ENCODE measurements at places on chromosomes 5 and 9. TPM values are rescaled to one million over a fixed set of nuclear protein-coding genes. Genes with fewer than 3 reads are reported as not detected.
A peak's percentile ranks its signal among the peaks of the same experiment; 100 is the strongest.

DNA sequence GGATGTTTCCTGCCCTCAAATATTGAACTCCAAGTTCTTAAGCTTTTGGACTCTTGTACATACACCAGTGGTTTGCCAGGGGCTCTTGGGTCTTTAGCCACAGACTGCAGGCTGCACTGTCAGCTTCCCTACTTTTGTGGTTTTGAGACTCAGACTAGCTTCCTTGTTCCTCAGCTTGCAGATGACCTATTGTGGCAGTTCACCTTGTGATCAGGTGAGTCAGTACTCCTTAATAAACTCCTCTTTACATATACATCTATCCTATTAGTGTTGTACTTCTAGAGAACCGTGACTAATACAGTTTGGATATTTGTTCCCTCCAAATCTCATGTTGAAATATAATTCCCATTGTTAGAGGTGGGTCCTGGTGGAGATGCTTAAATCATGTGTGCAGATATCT, 681.9 kb upstream of the ARRDC3 start:
- no peaks in the 10 kb centered on the region for H3K36me3 ChIP-seq
- no peak overlapping the region for H3K27ac ChIP-seq
- H3K27me3 ChIP-seq = no peaks in the 10 kb centered on the region
- H3K4me1 ChIP-seq = no peaks in the 10 kb centered on the region

GRCh38 chr9:28127101-28127500, 553.8 kb upstream of the C9orf72 start:
- H3K4me3 ChIP-seq = no peak overlapping the region
- no peak overlapping the region for H3K27ac ChIP-seq
- H3K36me3 ChIP-seq = no peaks in the 10 kb centered on the region
- DNase-seq = no peak
- H3K4me1 ChIP-seq = no peaks in the 10 kb centered on the region

DNA sequence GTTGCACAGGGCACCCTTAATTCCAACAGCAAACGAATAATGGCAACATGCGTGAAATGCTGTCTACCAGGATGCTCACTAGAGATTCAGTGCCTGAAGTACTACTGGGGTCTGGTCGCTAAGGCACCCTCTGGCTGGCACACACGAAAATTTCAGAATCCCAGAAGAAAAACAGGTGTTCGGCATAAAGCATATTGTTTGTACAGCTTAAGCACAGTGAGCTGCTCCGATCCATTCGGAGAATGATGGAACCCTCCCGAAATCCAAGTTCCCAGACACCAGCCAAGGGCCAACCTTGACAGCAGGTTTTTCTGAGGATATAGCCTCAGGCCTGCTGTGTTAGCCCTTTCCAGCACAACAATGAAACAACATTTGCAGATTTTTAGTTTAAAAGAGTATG, 61.4 kb upstream of the ALDH1B1 start:
- no peak overlapping the region for H3K4me3 ChIP-seq
- DNase-seq = no peak
- no peak overlapping the region for H3K27ac ChIP-seq
- no peaks in the 10 kb centered on the region for H3K36me3 ChIP-seq
- no peaks in the 10 kb centered on the region for H3K4me1 ChIP-seq

DNA sequence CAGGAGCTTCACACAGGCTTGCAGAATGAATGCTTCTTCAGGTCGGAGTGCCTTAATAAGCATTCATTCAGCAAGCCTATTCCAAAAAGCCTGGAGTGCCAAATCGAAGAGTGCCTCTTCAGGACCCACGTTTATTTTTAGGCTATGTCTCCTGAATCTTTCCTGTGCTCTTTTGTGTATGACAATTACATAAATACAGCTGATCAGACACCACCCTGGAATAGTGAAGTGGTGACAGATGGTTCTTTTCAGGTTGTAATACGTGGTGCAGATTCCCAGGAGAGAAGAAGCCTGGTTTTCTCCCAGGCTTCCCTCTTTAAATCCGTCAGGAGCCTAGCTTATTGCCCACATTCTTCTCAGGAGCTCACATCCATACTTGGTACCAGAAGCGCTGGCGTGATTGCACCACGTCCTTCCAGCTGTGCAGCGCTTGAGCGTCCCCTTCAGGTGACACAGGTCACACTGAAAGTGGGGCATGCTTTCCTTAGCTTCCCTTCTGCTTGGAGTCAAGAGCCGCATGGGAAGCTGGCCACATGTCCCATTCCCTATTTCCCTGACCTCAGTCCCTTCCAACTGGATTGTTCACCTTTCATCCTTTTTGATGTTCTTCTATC, 123.1 kb downstream of the ADCY2 start:
- no peak overlapping the region for H3K27ac ChIP-seq
- DNase-seq = no peak
- no peaks in the 10 kb centered on the region for H3K36me3 ChIP-seq
- no peaks in the 10 kb centered on the region for H3K27me3 ChIP-seq
- no peak overlapping the region for H3K4me3 ChIP-seq
- no peaks in the 10 kb centered on the region for H3K4me1 ChIP-seq

GRCh38 chr9:109811876-109812275, 31.9 kb downstream of the PALM2AKAP2 start:
- H3K36me3 ChIP-seq = no peaks in the 10 kb centered on the region
- no peak overlapping the region for H3K4me3 ChIP-seq
- H3K27me3 ChIP-seq = peaks cover 2% of the 10 kb centered on the region
- no peaks in the 10 kb centered on the region for H3K4me1 ChIP-seq
- H3K27ac ChIP-seq = no peak overlapping the region

- no peak for DNase-seq
- H3K4me1 ChIP-seq = no peaks in the 10 kb centered on the region
Observed at GRCh38 chr5:89613222-89613956, 730.4 kb upstream of the MEF2C start.

- no peaks in the 10 kb centered on the region for H3K36me3 ChIP-seq
- H3K4me1 ChIP-seq = no peaks in the 10 kb centered on the region
- no peak for DNase-seq
- H3K27me3 ChIP-seq = no peaks in the 10 kb centered on the region
- H3K4me3 ChIP-seq = no peak overlapping the region
Observed at GRCh38 chr5:106894964-106895363, 775.8 kb downstream of the EFNA5 start.

DNA sequence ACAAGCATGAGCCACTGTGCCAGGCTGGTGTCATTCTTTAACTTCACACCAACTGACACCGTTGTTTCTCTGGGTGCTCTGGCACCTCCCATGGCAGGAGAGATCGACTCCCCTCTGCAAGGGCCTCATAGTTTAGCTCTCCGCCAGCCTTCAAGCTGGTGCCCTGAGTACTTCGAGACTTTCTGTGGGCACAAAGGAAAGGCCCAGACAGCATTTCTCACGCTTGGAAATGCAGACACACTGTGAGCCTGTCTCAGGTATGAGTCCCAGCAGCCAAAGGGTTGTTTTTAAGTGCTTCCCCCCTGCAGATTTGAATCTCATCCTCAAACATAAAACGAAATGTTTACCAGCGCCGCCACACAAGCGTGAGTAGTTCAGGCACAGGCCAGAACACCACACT, 11.1 kb upstream of the TCF7 start:
- peaks cover 81% of the 10 kb centered on the region for H3K4me1 ChIP-seq
- peak overlapping the region; percentile 87 for H3K27ac ChIP-seq
- no peaks in the 10 kb centered on the region for H3K36me3 ChIP-seq
- peak overlapping the region; percentile 13 for H3K4me3 ChIP-seq
- peak; percentile 74 for DNase-seq
- peaks cover 3% of the 10 kb centered on the region for H3K27me3 ChIP-seq

GRCh38 chr9:84759300-84759750, 89.8 kb downstream of the NTRK2 start:
- peak overlapping the region; percentile 6 for H3K4me3 ChIP-seq
- no peaks in the 10 kb centered on the region for H3K27me3 ChIP-seq

GRCh38 chr5:128216285-128216684, 132.7 kb downstream of the SLC12A2 start:
- DNase-seq = no peak
- no peak overlapping the region for H3K4me3 ChIP-seq
- H3K27ac ChIP-seq = no peak overlapping the region
- no peaks in the 10 kb centered on the region for H3K4me1 ChIP-seq
- H3K27me3 ChIP-seq = peaks cover 2% of the 10 kb centered on the region

GRCh38 chr9:133134388-133135145, 13.5 kb upstream of the RALGDS start:
- peaks cover 78% of the 10 kb centered on the region for H3K4me1 ChIP-seq
- H3K4me3 ChIP-seq = peak overlapping the region; percentile 70
- H3K27me3 ChIP-seq = no peaks in the 10 kb centered on the region
- H3K36me3 ChIP-seq = peaks cover 13% of the 10 kb centered on the region
- H3K27ac ChIP-seq = peak overlapping the region; percentile 100
- DNase-seq = peak; percentile 69

DNA sequence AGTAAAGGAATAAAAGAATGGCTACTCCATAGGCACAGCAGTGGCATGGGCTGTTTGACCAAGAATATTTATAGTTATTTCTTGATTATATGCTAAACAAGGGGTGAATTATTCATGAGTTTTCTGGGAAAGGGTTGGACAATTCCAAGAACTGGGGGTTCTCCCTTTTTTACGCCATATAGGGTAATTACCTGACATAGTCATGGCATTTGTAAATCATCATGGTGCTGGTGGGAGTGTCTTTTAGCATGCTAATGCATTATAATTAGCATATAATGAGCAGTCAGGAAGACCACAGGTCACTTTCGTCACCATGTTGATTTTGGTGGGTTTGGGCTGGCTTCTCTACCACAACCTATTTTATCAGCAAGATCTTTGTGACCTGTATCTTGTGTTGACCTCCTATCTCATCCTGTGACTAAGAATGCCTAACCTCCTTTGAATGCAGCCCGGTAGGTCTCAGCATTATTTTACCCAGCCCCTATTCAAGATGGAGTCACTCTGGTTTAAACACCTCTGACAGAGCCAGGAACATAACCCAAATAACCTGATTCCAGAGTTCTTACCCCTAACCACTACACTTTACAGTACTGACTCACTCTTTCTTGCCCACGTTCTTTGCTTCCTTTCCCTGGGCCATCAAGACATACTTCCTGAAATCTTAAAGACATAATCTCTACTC, 25.0 kb upstream of the MRPS30 start:
- H3K4me1 ChIP-seq = no peaks in the 10 kb centered on the region
- peaks cover 3% of the 10 kb centered on the region for H3K27me3 ChIP-seq
- DNase-seq = no peak
- H3K4me3 ChIP-seq = no peak overlapping the region
- H3K27ac ChIP-seq = no peak overlapping the region

GRCh38 chr9:19451240-19452087, 42.7 kb downstream of the ACER2 start:
- H3K4me3 ChIP-seq = no peak overlapping the region
- peaks cover 4% of the 10 kb centered on the region for H3K36me3 ChIP-seq
- no peaks in the 10 kb centered on the region for H3K4me1 ChIP-seq
- DNase-seq = no peak
- H3K27ac ChIP-seq = no peak overlapping the region
- H3K27me3 ChIP-seq = no peaks in the 10 kb centered on the region

DNA sequence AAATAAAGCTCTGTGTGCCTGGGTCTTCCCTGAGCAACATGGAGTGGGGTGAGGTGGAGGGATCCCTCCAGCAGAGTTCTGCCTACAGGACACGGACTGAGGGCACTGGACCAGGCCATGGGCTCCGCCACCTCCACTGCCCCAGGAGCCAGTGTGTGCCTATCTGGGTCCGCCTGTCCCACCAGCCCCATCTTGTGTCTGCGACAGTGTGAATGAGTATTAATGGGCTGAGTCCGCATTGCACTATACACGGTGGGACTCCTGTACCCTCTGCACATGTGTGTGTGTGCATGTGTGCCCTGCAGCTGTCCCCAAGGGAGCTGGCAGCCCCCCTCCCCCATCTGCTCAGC, 11.4 kb downstream of the FGFR4 start:
- no peak overlapping the region for H3K27ac ChIP-seq
- H3K27me3 ChIP-seq = peaks cover 2% of the 10 kb centered on the region
- no peaks in the 10 kb centered on the region for H3K36me3 ChIP-seq
- no peaks in the 10 kb centered on the region for H3K4me1 ChIP-seq
- no peak for DNase-seq
- H3K4me3 ChIP-seq = no peak overlapping the region

DNA sequence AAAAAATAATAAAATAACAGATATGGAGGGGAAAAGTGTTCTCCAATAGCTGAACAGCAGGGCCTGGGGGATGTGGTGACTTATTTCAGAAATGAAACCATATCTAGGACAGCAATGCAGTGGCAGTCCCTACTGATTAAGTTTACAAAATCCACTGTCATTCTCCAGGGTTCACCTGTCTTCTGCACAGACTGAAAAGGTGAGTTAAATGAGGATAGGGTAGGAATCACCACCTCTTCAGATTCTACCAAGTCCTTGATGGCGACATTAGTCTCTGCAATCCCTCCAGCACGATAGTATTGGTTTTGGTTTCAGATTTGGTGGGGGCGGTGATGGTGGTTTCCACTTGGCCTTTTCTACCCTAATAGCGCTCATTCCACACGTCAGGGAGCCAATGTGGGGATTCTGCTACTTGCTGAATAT, 32.3 kb upstream of the NPM1 start:
- H3K27ac ChIP-seq = peak overlapping the region; percentile 13
- no peak overlapping the region for H3K4me3 ChIP-seq
- H3K36me3 ChIP-seq = no peaks in the 10 kb centered on the region
- peak; percentile 67 for DNase-seq

DNA sequence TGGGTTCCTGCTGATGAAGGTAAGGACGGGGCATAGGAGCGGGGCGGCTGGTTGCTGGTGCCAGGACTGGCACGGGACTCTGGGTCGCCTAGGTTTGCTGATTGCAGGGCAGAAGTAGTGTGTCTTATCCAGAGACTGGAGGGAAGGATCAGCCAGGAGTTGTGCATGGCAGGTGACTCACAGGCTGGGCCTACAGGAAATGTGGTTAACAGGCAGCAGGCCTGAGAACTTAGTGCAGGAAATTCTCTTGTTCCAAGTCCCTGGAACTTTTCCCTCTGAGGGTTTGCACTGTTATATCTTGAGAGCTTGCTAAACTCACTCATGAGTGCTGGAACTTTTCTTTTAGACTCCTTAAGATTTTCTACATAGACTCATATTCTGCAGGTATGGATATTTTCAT, 95.1 kb downstream of the ANXA2R start:
- peaks cover 13% of the 10 kb centered on the region for H3K4me1 ChIP-seq
- H3K4me3 ChIP-seq = no peak overlapping the region
- no peaks in the 10 kb centered on the region for H3K27me3 ChIP-seq
- no peaks in the 10 kb centered on the region for H3K36me3 ChIP-seq
- no peak for DNase-seq

DNA sequence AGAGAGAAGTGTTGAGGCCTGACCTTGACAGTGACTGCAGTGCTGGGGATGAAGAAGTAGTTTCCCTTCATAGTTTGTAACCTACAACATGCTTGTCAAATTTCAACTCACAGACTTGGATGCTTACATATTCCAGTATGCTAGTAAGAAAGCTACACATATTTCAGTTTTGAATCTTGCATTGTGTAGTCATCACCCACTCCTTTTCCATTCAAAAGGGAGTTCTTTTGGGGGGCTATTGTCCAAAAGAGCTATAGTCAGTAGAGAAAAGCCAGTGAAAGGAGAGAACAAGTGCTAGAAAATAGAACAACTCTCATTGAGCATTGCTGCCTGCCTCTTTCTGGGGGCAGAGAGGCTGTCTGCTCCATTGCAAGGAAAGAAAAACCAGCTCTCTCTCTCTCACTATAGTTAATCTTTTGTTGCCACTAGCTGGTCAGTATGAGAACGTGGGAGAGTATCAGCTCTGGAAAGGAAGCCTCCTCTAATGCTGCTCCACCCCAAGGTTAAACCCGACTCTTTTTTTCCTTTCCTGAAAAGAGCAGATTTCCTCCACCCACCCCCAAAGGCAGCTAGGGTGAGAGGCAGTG, 7.3 kb downstream of the ASTN2 start:
- H3K36me3 ChIP-seq = no peaks in the 10 kb centered on the region
- H3K27me3 ChIP-seq = peaks cover 20% of the 10 kb centered on the region
- H3K4me1 ChIP-seq = no peaks in the 10 kb centered on the region
- no peak overlapping the region for H3K27ac ChIP-seq
- H3K4me3 ChIP-seq = no peak overlapping the region
- no peak for DNase-seq

COL15A1 gene
- total RNA-seq = 0.14 TPM

CTNND2 gene
- total RNA-seq = not detected

MEIKIN gene
- 2.1 TPM for total RNA-seq

ARID3C gene
- 0.17 TPM for total RNA-seq

SLC34A1 gene
- total RNA-seq = not detected

IFNA13 gene
- total RNA-seq = not detected

ANGPTL2 gene
- total RNA-seq = not detected
